Naive thymus-derived CD8-positive, alpha-beta T cell (primary cell): ENCODE measurements at places on chromosomes 12 and 14.

DNA sequence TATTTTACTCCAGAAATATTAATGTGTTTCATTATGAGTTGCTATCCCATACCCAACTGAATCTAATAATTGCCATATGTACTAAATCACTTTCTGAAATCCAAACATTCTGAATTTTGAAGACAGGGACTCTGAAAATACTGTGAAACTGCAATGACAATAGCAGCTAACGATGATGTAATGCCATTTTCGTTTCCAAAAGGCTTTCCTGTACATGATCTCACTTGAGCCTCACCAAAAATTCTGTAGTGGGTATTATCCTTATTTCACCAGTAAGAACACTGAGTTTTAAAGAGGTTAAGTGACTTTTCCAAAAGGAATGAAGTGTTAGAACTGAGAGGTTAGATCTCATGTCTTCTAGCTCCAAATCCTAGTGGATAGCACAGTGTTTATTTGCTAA is 133.3 kb downstream of the FLRT2 start:
- no peak for DNase-seq

DNA sequence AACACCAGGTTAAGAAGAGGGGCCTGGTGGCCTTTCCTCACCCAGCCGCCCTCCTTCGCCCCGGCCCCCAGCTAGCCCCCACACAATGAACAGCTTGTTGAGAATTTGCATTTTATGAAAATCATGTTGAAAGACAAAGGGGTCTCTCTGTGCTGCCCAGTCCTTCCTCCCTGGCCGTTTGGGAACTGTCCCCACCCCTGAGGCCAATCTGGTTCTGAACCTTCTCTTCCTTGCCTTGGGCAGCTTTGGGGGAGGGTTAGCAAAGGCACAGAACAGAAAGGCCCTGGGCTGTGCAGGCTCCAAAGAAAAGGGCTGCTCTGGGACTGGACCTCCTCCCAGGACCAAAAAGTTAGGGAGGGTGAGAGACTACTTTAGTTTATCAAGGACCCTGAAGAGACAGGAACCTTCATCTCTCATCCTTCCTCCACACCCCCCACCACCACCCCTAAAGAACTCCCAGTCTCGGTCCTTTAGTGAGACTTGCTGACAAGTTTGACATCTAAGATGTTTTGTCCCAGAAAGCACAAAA is 1.3 kb downstream of the TAMALIN start:
- no peak for DNase-seq

DNA sequence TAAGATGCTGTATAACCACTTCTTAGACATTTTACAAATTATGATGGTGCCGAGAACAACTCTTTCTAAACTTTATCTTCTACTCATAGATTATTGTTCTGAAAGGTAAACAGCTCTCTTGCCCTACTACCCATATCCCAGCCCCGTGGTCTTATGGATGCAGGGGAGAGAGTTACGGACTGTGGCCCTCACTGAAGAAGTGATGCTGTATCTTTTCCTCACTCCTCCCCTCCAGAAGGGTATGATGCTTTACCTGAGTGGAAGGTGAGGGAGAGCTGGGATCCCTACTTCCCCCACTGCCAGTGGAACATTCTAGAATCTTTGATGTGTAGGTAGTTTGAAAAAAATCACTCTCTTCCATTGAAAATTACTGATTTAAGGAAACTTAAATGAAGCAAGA is 3.5 kb downstream of the TSHR start:
- DNase-seq: no peak

GRCh38 chr12:106743270-106743988 is 31.1 kb upstream of the RIC8B start:
- no peak for DNase-seq

- no peak for DNase-seq
Measured at GRCh38 chr12:123233505-123234308, 471 bp downstream of the MTRFR start.

- DNase-seq: no peak
Measured at GRCh38 chr12:54387114-54387467, 2.6 kb upstream of the ZNF385A start.

DNA sequence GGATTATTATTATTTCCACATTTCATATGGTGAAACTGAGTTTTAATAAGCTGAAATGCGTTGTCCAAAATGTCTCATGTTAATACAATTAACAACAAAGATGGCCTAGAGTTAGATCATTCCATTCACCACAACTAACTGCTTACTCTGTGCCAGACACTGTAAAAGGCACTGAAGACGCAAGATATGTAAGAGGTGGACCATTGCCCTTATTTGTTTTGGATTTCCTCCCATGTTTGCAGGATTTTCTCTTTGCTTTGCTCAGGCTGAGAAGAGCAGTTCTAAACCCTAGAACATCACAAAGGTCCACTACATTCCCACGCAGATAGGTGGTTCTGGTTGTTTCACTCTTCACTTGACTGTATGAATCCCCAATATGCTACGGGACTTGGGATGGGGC is 324.4 kb upstream of the KITLG start:
- DNase-seq: no peak

GRCh38 chr14:91415794-91416743 is 1.6 kb downstream of the CCDC88C start:
- DNase-seq: peak; percentile 68

GRCh38 chr12:130526813-130527212 is 189.1 kb downstream of the PIWIL1 start:
- no peak for DNase-seq

GRCh38 chr12:25550186-25550585 is 2.9 kb downstream of the LMNTD1 start:
- DNase-seq: no peak

DNA sequence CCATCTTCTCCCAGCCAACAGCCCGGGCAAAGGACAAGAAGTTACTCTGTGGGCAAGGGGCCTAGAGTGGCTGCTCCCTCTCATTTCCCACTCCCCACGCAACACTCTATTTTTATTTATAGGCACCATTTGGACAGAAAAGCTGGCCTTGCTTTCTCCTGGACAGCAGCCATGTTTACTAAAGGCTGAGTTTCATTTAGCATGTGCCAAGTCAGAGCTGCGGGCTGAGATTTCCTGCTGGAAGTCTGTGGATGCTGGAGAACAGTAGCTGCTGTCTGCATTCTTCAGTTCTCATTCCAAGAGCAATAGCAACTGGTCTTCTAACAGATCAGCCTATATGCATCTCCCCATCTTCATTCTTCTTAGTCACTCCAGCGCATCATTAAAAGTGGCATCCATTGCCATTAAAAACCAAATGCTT is 8.3 kb downstream of the COL2A1 start:
- DNase-seq: no peak

GRCh38 chr12:124442281-124442680 is 125.1 kb downstream of the NCOR2 start:
- no peak for DNase-seq

DNA sequence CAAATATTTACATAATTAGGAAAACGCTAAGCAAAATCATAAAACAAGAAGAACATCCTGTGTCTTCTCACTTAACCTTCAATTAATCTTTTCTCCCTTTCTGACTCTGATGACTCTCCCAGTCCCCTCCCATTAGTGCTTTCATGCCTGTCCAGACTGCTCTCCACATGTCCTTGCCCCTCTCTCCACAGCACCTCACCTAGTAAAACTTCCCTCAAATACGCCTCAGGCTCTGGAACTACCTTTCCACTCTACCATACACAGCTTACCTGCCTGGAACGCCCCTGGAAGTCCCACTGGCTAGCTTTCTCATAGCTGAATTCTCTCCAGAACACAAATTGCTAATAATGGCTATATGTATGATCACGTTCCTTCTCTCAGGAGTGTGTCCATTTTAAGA is 44.7 kb downstream of the SLC5A8 start:
- DNase-seq: no peak

DNA sequence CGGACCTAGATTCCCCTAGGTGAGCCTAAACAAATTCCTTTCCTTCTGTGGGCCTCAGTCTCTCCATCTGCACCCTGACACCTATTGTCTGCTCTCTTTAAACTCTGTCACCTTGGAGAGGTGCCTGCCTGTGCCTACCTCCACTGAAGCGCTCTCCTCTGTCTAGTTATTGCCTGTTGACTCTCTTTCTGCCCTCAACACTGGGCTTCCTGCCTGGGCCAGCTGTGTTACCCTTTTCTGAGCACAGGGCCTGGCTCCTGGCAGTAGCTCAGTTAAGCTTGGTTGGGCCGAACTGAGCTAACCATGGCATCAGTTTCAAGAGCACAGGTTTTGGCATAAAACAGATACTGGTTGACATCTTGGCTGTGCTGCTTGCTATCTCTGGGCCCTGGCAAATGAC is 43.5 kb downstream of the PRMT8 start:
- no peak for DNase-seq

DNA sequence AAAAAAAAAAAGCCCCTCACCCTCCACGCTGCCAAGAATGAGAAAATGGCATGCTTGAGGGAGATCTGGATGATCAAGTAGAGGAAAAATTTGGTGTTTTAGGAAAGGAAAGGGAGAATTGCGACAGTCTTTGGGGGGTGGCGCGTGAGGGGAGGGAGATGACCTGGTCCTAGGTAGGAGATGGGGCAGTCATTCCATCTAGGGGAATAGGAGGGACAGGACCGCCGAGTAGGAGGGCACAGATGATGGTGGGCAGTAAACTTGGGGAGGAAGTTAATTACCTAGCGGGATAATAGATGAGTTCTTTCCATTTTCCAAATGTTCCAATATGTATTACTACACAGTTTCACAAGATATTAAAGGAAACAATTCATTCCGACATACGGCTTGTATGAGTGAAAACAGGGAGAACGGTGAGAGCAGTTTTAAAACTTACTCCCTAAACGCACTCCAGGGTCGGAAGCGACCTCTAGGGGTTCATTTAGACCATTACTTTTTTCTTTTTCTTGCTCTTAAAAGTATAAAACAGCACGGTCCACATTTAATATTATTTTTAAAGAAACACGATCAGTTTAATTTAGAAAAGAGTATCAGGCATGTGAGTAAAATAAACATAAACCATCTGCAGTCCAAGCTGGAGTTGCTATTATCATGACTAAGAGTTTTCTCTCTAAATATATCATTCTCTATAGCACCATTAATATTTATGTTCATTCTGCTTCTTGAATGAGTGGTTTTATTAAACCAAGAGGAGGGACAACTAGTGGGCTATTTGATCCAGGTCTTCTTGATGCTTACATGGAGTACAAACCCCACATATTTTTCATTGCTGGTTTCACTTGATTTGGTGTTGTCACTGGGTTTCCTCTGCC is 3.0 kb upstream of the FNTB start:
- peak; percentile 65 for DNase-seq

DNA sequence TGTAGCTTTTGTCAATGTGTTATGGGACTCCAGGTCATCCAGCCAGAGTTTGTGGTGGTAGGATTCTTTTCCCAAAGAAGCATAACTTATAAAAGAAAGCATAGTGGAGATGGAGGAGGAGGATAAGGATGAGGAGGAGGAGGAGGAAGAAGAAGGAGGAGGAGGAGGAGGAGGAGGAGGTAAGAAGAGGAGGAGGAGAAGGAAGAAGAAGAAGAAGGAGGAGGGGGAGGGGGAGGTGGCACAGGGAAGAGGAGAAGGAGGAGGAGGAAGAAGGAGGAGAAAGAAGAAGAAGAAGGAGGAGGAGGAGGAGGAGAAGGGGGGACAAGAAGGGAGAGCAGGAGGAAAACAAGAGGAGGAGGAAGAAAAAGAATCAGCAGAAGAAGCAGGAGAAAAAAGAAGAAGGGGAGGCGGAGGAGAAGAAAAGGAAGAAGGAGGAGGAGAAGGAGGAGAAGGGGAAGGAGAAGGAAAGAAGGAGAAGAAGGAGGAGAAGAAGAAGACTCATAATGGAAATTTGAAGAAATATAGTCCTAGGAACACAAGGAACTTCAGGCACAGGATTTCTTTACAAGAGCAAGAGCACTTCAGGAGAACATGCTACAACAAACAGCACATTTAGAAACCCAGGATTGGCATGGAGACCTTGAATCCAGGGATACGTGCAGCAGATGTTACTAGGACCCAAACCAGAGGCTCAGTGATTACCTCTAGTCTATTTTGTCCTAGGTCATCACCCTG is 22.6 kb downstream of the TSPAN8 start:
- no peak for DNase-seq

DNA sequence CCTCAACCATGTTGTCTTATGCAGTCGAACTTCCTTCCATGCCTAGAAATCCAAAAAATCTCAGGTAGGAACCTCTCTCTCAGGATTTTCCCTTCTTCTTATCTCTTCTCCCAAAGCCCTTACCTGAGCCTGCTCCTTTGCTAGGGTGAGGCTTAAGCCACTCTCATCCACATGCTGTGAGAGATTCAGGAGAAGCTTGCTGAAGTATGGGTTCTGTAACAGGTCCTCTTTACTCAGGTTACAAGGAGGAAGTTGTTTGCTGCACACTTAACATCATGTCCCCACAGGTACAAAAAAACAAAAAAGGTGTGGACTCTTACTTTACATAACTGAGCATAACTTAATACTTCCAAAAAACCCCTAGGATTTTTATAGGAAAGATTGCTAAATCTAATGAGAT is 4.5 kb downstream of the HAUS4 start:
- no peak for DNase-seq

- no peak for DNase-seq
Measured at GRCh38 chr12:104850781-104851180, 107.3 kb downstream of the SLC41A2 start.

GRCh38 chr14:59829469-59830337 is 40.9 kb downstream of the RTN1 start:
- DNase-seq: no peak

DNA sequence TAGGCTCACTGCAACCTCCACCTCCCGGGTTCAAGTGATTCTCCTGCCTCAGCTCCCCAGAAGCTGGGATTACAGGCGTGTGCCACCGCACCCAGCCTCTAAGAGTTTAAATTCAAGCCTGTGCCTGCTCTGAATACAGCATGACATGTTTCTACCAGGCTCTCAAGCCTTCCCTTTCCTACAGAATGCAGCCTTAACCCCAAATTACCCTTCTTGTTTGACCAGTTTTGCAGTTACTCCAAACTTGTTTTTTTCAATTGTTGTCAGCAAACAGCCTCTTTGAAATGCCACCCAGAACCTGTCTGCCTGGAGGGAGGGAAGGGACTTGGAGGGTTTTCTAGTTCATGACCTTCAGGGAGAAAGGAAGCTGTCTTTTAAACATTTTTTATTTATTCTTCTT is 15.4 kb downstream of the GLTP start:
- no peak for DNase-seq

GRCh38 chr12:26162905-26163304 is 32.5 kb upstream of the SSPN start:
- DNase-seq: no peak

DNA sequence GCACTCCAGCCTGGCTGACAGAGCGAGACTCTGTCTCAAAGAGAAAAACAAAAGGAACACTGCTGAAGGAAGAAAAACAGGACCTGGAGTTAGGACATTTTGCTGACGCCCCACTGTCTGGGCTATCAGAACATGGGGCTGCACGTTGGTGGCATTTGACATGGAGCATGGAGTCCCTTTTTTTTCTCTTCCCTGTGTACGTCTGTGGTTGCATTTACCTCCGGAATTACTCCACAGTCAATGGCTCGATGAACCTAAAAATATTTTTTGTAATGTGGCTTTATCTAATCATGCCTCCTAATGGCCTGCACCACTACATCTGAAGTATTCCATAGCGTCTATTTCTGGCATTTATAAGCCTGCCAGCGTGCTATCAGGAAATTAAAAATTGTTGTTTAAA is 30.7 kb downstream of the TESC start:
- no peak for DNase-seq
